ENCODE measurements at places on chromosomes 6 and 20.
A peak's percentile ranks its signal among the peaks of the same experiment; 100 is the strongest.

DNA sequence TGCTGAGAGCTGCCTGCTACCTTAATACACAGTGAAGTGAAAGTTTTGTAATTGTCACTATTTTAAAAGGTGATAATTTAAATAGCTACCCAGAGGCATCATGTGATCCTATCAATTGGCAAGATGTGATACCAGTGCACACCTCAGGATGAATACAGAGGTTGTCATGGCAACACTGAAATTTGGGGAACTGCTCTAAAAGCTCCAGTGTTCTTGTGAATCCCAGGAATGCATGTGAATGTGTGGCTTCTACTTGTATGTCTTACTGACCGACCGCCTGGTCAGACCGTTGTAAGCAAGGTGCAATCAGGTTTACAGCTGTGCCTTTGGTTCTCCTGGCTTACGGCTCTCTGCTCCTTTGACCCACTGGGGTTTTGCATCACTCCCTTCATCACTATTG is 146.3 kb upstream of the GJE1 start:
- no peak for DNase-seq

DNA sequence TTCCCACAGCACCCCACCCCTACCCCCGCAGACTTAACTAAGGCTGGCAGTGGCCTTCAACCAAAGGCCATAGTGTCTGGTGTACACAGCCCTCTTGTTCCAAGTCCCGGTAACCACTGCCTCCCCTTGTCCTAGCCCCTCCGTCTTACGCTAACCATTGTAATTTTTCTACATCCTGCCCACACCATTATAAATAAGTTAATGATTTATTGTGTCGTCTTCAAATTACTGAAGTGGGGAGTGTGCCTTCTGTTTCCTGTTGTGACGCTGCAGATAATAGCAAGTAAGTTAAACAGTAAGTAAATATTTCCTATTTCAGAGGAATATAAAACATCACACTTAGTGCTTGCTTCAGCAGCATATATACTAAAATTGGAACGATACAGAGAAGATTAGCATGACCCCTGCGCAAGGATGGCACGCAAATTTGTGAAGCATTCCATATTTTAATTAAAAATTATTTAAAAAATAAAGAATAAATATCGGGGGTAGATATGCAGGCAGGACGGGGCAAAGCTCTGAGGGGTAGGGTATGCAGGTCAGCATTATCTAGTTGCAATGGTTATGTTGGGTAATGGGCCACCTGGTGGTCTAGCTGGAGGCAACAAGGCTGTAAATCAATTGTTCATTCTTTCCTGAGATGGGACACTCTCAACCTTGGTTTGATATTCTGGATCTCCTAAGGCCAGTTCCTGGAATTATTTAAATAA is 15.1 kb downstream of the SRSF6 start:
- no peak for DNase-seq

DNA sequence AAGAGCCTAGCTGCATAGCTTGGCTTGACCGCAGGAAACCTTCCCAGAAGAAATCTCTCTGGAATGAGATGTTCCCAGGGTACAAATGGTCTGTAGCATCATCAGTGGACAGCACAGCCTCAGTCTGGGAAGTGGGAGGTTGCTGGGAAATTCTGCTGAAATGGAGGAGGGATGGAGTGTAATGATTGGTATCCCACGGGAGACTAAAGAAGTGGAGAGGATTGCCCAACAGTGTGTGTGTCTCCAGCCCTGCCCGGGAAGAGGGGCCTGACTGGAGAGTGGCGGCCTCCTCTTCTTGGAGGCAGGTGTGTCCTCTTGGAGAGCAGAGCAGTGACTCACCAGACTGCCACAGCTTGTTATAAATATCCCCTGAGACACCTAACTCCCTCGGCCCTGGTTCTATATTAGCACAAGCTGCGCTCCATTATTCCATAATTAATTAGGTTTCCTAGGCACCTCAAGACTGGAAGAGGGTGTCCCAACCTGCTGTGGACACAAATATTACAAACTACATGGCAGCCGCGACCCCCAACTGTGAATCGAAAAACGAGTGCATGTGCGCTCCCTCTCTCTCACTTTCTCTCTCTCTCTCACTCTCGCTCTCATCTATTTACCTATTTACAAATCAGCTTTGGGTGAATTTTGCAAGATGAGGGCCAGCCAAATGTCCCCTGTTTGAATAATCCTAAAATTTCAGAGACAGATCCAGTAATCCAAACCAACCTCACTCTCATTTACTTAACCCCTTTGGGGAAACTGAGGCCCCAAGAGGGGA is 68.8 kb downstream of the FGD2 start:
- DNase-seq = no peak

DNA sequence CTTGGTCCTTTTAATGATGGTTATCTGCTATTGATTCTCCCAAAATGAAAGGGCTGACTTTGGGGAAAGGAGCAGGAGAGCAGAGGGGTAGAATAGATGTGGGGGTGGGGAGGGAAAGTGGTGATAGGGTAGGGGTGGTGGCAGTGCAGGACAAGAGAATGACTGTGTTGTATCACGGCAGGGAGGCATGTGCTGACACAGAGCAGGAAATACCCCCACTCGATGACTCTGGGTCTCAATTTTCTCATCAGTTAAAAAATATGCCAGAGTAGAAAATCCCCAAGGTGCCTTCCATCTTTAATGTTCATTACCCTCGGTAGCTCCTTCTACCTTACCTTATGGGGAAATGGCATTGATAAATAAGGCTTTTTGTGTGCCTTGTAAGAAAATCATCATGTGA is 79.0 kb upstream of the ATXN1 start:
- no peak for DNase-seq

GRCh38 chr6:70221025-70221714 is 81.7 kb downstream of the COL9A1 start:
- DNase-seq = peak; percentile 14

- peak; percentile 94 for DNase-seq
Observed at GRCh38 chr6:30515944-30516753, 26.8 kb downstream of the HLA-E start.

DNA sequence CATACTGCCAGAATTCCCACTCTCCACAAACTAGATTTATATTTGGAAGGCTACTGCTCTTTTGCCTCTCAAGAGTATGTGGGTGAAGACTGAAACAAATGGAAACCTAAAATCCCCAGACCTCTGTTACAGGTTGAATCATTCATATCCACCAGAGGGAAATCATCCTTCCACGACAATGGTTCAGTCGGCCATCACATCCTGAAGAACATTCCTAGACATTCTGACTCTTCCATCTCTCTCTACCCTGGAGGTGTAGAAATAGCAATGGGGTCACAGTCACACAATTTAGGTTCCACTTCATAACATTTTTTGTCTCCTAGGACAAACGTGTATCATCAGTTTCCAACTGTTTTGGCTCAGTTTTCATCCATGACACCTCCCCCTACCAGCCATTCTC is 8.6 kb downstream of the GPX5 start:
- no peak for DNase-seq

DNA sequence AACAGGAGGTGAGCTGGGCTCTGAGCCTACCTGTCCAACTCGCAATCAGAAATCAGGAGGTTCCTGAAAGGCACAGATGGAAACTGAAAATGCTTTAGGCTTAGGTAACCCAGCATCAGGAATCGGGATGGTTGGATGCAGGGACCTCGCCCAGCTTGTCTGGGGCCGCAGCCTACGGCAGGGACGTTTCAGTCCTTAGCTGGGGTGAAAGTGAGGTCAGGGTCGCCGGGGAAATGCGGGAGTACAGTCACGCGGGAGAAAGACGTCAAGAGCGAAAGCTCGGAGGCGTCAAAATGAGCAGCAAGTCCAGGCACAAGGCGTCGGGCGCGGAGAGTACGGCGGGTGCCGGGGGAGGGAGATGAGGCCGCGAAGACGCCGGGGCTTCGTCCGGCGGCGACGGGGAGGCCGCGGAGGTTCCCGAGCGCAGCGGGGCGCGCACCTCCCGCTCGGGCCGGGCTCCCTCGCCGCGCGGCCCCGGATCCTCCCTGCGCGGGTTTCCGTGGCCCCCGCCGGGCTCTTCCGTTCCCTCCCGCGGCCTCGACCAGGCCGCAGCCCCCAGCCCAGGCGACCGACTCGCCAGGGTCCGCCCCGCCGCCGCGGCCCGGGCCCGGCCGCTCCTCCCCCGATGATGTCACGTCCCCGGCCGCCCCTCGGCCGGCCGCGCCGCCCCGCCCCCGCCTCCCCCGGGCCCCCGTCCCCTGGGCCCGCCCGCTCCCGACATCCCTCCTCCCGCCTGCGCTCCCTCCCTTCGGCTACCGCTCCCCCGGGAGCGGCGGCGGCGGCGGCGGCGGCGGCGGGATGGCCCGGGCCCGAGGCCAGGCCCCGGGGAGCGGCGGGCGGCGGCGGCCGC is at the start of gene EBF4:
Gene EBF4 (plus strand): TSS at position 745 of the 850 bp plus-strand sequence. CDS start 866 bp downstream, outside the sequence.
- peak; percentile 43 for DNase-seq

DNA sequence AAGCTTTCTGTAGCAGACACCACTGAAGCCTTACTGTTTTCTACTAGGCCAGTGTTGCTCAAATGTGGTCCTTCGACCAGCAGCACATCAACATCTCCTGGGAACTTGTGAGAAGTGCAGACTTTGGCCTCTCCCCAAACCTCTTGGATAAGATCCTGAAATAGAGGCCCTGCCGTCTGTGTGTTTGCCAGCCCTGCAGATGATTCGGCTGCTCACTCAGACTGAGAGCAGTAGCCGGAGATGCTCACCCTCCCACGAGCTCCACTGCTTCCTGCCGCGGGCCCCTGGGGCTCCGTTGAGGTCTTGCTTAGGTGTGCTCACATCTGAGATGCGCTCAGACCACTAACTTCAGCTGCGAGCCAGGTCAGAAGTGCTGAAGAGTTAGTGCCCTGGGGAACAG is 129.5 kb upstream of the SSTR4 start:
- DNase-seq = no peak

DNA sequence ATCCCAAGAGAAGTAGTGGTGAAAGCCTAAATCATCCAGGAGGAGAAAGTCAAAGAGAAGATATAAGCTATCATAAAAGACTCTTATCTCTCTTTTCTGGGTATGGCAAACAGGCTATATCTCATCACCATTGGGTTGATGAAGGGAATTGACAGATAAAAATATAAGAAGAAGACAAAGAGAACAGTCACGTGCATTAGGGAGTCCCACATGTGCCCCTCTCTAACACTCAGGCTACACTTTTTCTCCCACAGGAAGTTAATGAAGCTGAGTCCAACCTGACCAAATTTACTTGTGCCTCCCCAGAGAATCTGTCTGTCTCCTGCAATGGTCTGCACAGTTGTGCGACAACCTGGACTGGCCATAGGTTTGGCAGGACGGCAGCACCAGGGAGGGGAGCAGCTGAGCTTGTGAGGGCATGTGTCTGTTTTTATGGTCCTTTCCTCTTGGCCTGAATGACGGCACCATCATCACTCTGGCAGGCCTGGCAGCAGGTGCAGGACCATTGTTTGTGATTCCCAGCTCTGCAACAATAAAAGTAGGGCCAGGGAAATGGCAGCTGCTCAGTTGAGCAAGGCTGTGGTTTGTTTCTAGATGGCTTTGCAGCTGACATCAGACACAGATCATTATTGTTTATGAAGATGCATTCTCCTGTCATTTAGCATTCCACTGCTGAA is 144.5 kb upstream of the MCHR2 start:
- DNase-seq = no peak

GRCh38 chr20:1185316-1185741 is 548 bp upstream of the TMEM74B start:
- no peak for DNase-seq

Measured in CD4-positive, alpha-beta T cell treated with Interleukin-21 for 1 hour (primary cell).